ENCODE measurements at places on chromosomes 3 and 15.

GRCh38 chr15:37019479-37020433, 80.6 kb downstream of the MEIS2 start:
- DNase-seq: no peak

GRCh38 chr3:11152301-11152700, 2.0 kb upstream of the HRH1 start:
- DNase-seq: no peak

DNA sequence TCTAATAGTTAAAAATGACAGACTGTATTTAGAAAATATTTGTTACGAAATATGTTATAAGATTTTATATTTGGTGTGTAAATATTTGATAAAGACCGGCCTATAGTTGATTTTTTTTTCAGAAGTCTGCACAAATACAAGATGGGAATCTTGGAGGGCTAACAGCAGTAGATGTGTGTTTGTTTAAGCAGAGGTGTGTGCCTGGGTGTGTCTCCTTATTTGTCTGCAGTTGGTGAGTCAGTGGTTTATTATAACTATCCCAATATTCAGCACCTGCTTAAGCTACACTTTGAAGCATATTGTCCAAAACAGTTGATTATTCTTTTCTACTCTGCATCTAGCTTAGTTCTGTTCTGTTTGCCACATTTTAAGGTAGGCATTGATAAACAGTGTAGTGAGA, 12.4 kb downstream of the GLCE start:
- no peak for DNase-seq

GRCh38 chr15:69502470-69503045, 49.9 kb downstream of the RPLP1 start:
- no peak for DNase-seq

DNA sequence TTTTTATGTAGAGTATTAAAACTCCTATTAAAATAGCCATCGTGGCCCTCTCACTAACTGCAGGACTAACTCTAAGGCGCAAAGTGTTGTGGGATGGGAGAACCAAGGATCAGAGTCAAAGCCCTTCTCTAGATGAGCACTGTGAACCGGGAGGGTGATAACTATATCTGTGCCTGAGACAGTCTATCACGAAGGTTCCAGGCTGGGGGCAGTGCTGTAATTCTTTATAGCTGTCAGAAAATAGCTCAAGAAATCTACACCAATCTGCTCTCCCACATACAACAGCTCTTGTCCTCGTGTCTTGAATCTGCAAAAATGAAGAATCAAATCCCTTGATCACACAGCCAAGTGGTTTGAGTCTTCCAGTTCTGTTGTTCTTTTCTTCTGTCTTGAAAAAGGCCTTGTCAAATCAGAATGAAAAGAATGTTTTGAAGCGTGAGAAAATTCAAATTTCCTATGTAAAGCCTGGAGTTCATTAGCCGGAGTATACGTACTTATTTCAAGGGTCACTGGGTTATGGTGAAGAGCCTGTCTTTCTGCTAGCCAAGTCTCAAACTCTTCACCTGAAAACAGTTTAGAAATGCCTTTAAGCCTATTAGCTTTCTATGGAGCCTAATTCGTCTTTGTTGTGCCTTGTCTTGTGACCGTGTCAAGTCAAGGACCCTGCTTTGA, 185.3 kb upstream of the NECTIN3 start:
- no peak for DNase-seq

GRCh38 chr3:112751564-112752512, 94.8 kb downstream of the CD200R1L start:
- DNase-seq: no peak

- DNase-seq: peak; percentile 30
Observed at GRCh38 chr3:132180337-132180791, 136.8 kb upstream of the ACP3 start.

DNA sequence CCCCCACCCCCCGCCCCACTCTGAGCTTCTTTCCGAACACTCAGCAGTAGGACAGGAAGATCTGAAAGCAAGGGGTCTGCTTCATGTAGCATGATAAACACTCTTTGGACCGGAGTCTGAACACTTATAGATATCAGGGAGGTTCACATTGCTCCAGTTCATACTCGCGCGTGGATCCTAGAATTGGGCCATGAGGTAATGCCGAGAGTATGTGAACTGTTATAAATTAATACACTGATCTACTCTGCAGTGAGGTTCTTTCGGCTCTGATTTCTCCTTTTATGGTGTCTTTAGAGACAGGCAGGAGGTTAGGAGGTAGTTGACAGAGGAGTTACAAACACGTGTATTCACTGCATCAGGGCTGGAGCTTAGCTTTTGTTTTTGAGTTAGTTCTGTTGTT, 223.0 kb downstream of the THSD4 start:
- no peak for DNase-seq

DNA sequence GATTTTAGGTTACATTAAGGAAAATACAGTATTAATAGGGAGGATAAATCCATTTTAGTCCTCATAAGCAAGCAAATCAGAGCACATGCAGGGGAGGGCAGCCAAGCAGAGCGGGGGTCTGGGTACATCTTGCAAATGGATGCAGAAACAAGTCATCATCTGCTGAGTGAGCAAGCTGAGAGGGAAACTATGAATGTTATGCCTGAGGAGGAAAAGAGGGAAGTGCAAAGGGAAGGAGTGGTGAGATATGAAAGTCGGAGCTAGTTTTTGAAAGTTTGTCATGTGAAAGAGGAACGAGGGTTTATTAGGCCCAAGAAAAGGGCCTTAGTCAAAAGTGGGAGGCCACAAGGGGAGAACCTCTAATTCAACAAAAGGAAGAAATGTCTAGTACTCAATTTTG, 15.4 kb downstream of the PTX3 start:
- no peak for DNase-seq

All from NCI-H187 treated with DMSO at 0.1 percent for 48 hours (cell line).